ENCODE measurements at places on chromosomes 5 and 9. TPM values are rescaled to one million over a fixed set of nuclear protein-coding genes. Genes with fewer than 3 reads are reported as not detected.

The C5orf22 gene
- total RNA-seq: 32.6 TPM

GRCh38 chr5:180484813-180485212 lies 9.4 kb upstream of the CNOT6 start:
- H3K36me3 ChIP-seq: no peaks in the 10 kb centered on the region
- H3K4me1 ChIP-seq: no peaks in the 10 kb centered on the region
- no peaks in the 10 kb centered on the region for H3K27me3 ChIP-seq
- DNase-seq: no peak

DNA sequence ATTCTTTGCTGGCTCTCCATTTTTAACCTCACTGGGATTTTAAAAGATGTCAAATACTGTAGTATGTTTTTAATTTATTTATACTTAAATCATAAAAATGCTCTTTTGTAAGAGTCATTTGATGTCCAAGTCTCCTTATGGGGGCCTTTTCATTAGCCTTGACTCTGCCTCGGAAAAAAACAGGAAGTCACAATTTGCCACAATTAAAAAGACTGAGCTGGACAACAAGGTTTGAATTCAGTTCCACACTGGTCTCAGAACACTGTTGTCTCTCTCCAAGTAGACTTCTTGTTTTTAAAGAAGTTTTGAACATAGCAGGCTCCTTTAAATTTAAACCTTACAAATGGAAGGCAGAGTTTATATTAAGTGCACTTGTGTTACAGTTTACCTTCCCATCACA lies 444.2 kb downstream of the ACTL7B start:
- DNase-seq: no peak
- H3K4me1 ChIP-seq: no peaks in the 10 kb centered on the region

DNA sequence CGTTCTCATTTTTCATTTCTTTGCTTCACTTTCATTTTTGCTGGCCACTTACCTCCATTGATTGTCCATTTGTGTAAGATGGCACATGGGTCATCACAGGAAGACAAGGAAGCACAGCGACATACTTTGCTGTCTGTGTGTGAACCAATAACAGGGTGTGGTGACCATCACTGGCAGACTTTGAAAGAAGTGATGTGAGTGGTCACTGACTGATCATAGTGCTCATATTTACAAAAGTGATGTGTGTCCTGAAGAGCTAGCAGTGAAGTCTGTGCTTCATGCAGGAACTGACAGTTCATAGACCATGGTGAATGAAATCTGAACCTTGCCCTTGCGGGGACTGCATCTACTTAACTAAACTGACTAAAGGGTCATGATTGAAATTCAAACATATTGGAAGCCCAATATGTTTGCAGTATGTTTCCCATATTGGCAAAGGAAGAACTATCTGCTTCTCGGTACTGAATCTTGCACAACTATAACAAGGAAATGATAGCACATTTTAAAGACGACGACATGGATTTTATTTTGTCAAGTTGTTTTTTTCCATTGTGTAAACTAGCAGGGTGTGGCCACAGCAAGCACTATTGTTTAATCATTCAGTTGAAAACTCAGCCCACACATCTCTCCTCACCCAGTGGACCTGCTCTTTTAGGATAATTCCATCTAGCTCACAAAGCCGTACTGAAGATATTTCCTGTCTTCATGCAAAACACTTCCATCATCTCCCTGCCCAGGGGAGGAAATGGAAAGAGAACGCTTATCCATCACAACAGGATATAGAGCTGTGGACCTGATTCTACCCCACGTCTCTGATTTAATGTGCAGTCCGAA lies 232.0 kb upstream of the ANKRD55 start:
- no peaks in the 10 kb centered on the region for H3K36me3 ChIP-seq
- H3K27ac ChIP-seq: no peak overlapping the region

Data from activated CD4-positive, alpha-beta T cell treated with anti-CD3 and anti-CD28 coated beads, Interleukin-2, amount 10 ng/mL, durations not matched to agents 7 days and 5 days (primary cell).